Left colon (tissue), 2 donors: ENCODE measurements at places on chromosomes 11 and 22. TPM values are rescaled to one million over a fixed set of nuclear protein-coding genes. Genes with fewer than 3 reads are reported as not detected.

The CD3G gene
- 1.9 TPM for total RNA-seq

The MADD gene
- 61.6 TPM for total RNA-seq

The SLCO2B1 gene
- 65.9 TPM for total RNA-seq

The CHCHD10 gene
- total RNA-seq, result 538 TPM

The APOA4 gene
- not detected for total RNA-seq

The SPON1 gene
- total RNA-seq, result 87.0 TPM

The MIOX gene
- not detected for total RNA-seq

The KCNJ11 gene
- total RNA-seq, result 6.9 TPM

The ARHGAP20 gene
- 1.1 TPM for total RNA-seq

The C11orf86 gene
- total RNA-seq, result 82.9 TPM

The FAM227A gene
- 0.82 TPM for total RNA-seq

The PAX6 gene
- total RNA-seq, result 1.8 TPM

The FOLH1 gene
- total RNA-seq, result 1.2 TPM

The SLC22A9 gene
- not detected for total RNA-seq

The B4GALNT4 gene
- total RNA-seq, result 3.3 TPM

The TREH gene
- 1.2 TPM for total RNA-seq

The PDE3B gene
- 23.9 TPM for total RNA-seq

The AIP gene
- 49.6 TPM for total RNA-seq

The PRR33 gene
- total RNA-seq, result not detected

The OR5P2 gene
- not detected for total RNA-seq

The TMEM151A gene
- 0.14 TPM for total RNA-seq

The VSIG10L2 gene
- total RNA-seq, result not detected

The RAPSN gene
- total RNA-seq, result 0.70 TPM

The RIMBP3B gene
- total RNA-seq, result not detected

The POU2AF3 gene
- 6.6 TPM for total RNA-seq

The CXCR5 gene
- 0.39 TPM for total RNA-seq

The THY1 gene
- 6.4 TPM for total RNA-seq

The DEUP1 gene
- total RNA-seq, result 0.27 TPM

The OR2AT4 gene
- not detected for total RNA-seq

The CAPN1 gene
- 316 TPM for total RNA-seq

The ZNF74 gene
- 7.2 TPM for total RNA-seq

The DUSP8 gene
- 27.2 TPM for total RNA-seq

The FAM111B gene
- 5.7 TPM for total RNA-seq

The PYGM gene
- 0.67 TPM for total RNA-seq

The DLG2 gene
- 1.9 TPM for total RNA-seq

The FXYD2 gene
- 0.61 TPM for total RNA-seq

The SCO2 gene
- 5.7 TPM for total RNA-seq

The TRIM49 gene
- total RNA-seq, result not detected

The DMC1 gene
- total RNA-seq, result 0.87 TPM

The NXPE2 gene
- total RNA-seq, result 28.1 TPM

The CRYBB2 gene
- total RNA-seq, result 0.67 TPM

The ASRGL1 gene
- total RNA-seq, result 29.9 TPM

The OR52N4 gene
- total RNA-seq, result not detected

The NOX4 gene
- 0.46 TPM for total RNA-seq

The ROBO4 gene
- 4.8 TPM for total RNA-seq

The XNDC1N gene
- total RNA-seq, result 12.5 TPM

The DEFB131B gene
- total RNA-seq, result not detected

The CFAP300 gene
- total RNA-seq, result not detected

The FADS1 gene
- 5.1 TPM for total RNA-seq

The CCDC87 gene
- total RNA-seq, result 0.22 TPM

The NCF4 gene
- 6.3 TPM for total RNA-seq

The SUSD2 gene
- total RNA-seq, result 2.7 TPM

The C11orf65 gene
- 0.46 TPM for total RNA-seq

The MYEOV gene
- total RNA-seq, result 3.8 TPM

The INTS4 gene
- total RNA-seq, result 23.4 TPM
